ENCODE measurements at places on chromosomes 13 and 19.

DNA sequence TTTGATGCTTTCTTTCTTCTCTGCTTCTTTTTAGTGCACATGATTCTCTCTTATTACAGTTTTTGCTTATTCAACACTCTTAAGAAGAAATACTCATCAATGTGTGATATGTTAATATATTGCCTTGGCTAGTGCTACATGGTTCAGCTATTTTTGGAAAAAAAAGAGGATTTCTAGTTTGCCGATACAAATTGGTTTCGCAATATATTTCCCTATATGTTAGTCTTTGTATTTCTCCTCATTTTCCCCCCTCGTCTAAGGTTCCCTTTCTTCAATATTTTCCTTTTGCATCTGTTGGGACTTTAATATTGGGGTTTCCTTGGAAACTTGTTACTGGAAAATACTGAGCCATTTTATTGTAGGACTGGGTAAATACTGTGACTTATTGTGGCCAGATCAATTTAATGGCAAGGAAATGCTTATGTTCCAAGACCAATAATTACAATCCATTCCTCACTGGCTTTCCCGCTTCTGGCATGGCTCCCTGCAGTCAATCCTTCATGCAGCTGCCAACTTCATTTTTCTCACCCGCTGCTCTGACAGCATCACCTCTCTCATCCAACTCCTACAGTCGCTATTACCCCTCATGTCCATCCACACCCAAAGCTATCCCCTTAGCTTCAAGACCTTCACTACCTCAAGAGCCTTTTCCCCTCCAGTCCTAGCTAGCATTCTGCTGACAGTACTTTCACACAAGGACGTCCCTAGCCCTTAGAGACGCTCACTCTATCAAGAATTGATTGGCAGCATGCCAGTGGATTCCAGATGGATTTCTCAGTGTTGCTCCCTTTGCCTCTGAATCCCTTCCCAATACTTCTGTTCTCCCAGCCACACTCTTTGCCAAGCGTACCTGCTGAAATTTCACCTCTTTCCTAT is 280.1 kb upstream of the TMTC4 start:
- peak; percentile 49 for DNase-seq

DNA sequence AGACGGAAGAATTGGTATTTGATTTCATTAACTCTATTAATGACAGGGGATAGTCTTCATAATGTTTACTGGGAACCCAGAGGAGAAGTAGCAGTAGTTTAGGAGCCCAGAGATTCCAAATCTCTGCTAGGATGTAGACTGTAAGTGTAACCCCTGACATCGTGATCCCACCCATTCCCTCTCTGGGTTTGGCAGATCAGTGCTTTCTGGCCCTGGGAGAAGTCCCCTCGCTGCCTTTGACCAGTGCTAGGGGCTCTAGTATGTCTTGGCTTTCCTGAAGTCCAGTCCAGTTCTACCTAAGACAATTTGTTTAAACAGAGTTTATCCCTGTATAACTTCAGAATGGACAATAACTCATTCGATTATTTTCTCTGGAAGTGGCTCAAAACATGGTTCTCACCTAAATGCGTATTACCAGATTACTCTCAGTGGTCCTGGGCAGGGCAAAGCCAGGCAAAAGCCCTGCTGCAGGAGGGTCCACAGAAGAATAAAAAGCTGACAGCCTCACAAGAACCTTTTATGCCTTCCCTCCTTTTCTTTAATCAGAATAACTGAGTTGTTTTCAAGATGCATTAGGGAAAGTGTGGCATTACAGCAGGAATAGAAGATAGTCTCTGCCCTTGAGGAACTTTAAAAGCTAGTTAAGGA is 11.8 kb downstream of the KLF5 start:
- no peak for DNase-seq

GRCh38 chr19:33811246-33811645 is 14.6 kb downstream of the KCTD15 start:
- no peak for DNase-seq

GRCh38 chr13:29569253-29570050 is 26.0 kb downstream of the SLC7A1 start:
- no peak for DNase-seq

GRCh38 chr13:23899555-23899954 is 2.3 kb upstream of the C1QTNF9B start:
- DNase-seq: no peak

- DNase-seq: no peak
Measured at GRCh38 chr13:55439450-55439849, 1701.3 kb upstream of the PRR20A start.

GRCh38 chr19:18293642-18294466 is 12.4 kb upstream of the JUND start:
- DNase-seq: no peak

GRCh38 chr19:13459351-13459750 is 46.9 kb downstream of the CACNA1A start:
- no peak for DNase-seq

DNA sequence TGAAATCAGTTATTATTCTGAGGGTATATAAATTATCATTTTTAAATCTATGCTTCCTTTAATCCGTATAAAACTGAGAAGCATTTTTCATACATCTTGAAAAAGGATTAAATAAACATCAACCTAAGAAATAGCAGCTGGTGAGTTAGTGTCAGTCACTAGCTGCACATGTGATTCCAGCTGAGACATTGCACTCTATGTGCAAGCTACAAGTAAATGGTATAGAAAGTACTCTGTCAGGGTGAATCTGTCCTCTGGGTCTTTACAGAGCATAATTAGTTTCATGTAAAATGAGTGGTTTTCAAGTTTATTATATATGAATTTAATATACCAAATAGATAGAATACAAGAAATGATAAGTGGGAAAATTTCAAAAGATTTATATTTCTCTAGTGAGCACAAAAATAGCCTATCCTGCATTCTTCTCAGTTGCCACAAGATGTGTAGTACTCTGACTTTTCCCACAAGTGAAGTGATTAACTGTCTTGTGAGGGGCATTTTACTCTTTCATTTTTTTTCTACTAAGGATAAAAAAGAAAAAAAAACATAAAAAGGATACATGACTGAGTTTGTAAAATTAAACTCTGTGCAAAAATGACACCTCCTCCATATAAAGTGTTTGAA is 1372.1 kb downstream of the PCDH9 start:
- no peak for DNase-seq

GRCh38 chr19:23410155-23410554 is 14.9 kb upstream of the ZNF91 start:
- DNase-seq: no peak

DNA sequence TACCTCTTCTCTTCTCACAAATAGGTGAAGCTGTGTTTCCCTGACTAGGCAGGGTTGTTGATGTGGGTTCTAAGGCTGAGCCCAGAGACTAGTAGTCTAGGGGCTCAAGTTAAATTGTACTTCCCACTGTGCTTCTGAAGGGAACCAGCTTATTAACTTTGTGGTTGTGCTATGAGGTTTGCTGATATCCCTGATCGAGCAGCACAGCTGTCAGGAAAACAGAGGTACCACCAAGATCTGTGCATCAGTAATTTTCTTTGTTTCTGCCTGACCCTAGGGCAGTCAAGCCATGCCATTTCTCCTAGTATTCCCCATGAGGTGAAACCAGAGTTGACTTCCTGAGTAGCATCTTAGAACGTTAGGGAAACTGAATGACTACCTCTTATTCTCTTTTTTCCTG is 853.8 kb upstream of the MIR17HG start:
- no peak for DNase-seq

- no peak for DNase-seq
Measured at GRCh38 chr13:98775844-98776598, 23.5 kb upstream of the SLC15A1 start.

DNA sequence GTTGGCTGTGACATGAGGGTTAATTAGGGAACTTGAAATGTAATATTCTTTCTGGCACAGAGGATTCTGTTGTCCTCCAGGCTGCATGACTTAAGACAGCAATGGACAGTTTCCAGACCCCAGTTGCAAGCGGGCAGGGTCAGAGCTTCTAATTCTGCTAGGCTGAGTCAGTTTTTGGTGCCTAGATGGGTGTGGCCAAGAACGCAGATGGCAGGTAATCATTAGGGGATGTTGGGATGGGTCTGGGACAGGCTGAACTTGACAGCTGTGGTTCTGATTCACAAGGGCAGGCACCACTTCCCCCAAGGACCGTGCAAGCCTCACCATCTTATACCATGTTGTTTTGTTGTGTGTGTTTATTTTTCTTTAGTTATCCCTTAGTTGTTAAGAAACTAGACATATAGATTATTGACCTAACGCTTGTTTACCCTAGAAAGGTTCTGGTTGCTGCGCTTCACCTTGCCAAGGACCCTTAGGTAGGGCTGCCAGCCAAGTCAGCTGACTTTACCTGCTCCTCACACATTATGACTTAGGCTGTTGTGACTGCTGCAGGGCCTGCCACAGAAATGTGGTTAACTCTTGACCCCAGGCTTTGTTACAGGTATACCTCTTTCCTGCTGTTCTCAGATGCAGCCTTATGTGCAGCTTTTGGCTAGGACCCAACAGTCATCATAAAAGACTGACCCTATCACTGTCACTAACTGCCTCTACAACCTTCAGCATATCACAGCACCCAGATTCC is 117.7 kb upstream of the KLF12 start:
- no peak for DNase-seq

DNA sequence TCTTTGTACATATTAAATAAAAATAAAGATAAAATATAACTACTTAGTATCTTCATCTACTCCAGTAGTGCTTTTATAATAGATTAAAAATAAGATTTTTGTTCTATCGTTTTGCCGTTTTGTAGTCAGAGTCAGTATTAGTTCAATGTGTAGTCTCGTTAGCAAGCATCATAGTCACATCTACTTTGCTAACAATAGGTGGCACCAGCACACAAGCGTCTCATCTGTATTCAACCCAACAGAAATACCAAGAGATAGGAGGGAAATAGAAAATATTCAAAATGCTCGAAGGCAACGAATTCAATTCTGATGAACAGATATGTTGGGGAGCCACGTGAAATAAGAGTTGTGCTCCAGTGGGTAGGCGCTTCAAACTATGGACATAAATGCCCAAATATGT is 21.4 kb upstream of the MICU2 start:
- DNase-seq: no peak

Data from NCI-H2081 treated with DMSO at 0.1 percent for 48 hours (cell line).